Stimulated activated CD4-positive, alpha-beta T cell treated with anti-CD3 and anti-CD28 coated beads, Interleukin-4, amount 100 ng/mL, for 24 hours (primary cell): ENCODE measurements at places on chromosomes 1 and 21.

- no peak for DNase-seq
Measured at GRCh38 chr1:28392027-28392652, 22.6 kb downstream of the PHACTR4 start.

DNA sequence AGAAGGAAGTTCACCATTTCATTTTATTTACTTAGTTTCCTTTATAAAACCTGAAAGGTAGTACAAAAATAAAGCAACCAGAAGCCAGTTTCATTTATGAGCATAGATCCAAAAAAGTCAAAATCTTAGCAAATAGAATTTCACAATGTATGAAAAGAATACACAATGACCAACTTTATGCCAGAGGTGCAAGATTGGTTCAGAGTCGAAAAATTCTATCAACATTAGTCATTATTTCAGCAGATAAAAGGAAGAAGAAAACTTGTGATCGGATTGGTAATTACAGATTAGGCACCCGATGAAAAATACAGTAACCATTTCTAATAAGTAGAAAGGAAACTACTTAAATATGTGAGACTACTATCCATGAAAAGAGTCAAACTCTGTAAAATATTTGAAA lies 89.1 kb downstream of the ITSN1 start:
- no peak for DNase-seq

DNA sequence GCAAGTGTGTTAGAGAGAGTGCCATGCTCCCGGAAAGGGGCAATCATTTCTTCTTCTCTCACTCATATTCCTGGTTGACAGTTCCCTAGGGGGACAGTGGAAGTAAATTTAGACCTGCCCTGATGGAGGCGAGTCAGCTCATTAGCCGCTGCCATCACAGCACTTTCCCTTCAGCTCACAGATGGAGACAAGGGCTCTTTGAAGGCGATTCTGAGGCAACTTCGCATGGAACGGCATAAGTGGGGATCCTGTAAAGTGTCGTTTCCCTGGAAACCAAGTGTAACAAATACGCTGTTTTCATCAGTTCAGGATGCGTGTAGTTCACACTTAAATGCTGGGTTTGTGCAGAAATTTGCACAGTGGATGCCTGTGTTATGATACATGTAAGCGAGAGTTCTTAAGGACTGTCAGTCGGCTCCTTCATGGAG lies 114.5 kb upstream of the TMPRSS15 start:
- no peak for DNase-seq

- no peak for DNase-seq
Measured at GRCh38 chr1:178540646-178541045, 27.7 kb downstream of the TEX35 start.

- DNase-seq = no peak
Measured at GRCh38 chr1:84422909-84423308, 24.6 kb downstream of the DNASE2B start.

GRCh38 chr1:211920141-211920572 lies 89.6 kb upstream of the LPGAT1 start:
- no peak for DNase-seq
